ENCODE measurements at places on chromosomes 12 and 14.

DNA sequence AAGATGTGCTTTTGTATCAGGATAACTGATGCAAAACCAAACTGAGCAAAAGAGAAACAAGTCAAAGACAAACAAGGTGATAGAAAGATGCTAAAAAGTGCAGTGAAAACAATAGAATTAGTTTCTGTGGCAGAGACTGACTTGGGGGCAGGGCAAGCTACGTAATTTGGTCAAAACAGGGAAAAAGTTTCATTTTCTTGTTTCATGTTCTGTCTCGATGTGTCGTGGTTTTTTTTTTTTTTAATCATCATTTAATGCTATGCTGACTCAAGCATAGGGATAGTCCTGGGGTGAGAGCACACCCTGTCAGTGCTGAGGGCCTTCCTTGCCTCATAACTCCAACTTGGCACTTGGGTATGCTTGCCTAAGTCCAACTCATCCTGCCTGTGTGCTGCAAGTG is 144.1 kb upstream of the PTPRQ start:
- DNase-seq = no peak

- DNase-seq = no peak
Measured at GRCh38 chr14:68955164-68955850, 23.8 kb downstream of the ACTN1 start.

DNA sequence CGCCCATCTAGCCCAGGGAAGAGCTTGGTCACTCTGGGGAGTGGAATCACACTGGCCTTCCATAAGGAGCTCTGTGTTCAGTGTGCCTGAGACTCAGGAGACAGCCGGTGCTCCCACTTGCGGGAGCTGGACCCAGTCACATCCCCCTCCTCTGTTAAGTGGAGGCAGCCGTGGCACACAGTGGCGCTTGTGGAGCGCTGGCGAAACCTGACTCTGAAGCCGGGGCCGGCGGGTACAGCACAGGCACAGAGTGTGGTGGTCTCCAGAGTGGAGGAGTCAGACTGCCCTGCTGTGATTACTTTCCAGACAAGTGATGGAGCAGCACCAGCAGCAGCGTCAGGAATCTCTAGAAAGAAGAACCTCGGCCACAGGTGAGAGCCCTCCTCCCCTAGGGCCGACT is 33.0 kb downstream of the DEGS2 start:
- DNase-seq = no peak

- peak; percentile 40 for DNase-seq
Measured at GRCh38 chr12:121400332-121401139, 618 bp downstream of the RNF34 start.

GRCh38 chr14:23926543-23926942 is 27.0 kb upstream of the DHRS4 start:
- DNase-seq = no peak

DNA sequence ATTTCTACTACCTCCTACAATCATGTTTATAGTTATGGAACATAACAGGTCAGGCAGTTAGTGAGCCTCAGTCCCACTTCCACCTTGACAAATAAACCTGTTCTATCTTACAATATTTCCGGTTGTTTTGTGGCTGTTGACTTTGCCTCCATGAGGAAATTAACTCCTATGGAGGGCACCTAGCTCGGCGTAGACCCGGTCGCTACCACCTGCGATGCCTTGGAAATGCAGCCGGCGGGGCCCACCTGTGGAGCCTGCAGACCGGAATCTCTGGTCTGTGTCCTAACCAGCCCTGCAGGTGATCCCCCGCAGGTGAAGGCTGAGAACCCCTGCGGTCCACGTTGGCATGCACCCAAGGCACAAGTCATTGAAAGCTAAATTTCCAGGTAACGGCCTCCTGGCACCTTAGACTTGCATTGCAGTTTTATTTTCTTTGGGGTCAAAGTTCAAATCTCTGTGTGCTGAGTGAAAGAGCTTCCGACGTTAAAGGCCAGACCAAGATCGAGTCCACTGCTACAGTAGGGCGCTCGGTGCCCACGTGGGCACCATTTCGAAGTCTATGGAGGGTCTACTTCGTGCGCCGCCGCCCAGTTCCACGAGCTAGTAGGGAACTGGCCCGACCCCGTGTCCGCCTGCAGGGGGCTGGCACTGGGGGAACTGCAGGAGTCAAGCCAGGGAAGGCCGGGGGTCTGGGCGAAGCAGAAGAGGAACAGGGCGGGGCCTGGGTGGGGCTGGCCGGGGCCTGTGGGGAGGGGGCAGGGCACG is 782 bp upstream of the PIWIL1 start:
- DNase-seq = no peak

GRCh38 chr12:67942724-67943123 is 46.5 kb upstream of the IFNG-AS1 start:
- no peak for DNase-seq

- DNase-seq = no peak
Measured at GRCh38 chr14:70595443-70596185, 4.8 kb downstream of the MED6 start.
